ENCODE measurements at places on chromosomes 1 and 21. TPM values are rescaled to one million over a fixed set of nuclear protein-coding genes. Genes with fewer than 3 reads are reported as not detected.

- H3K36me3 ChIP-seq, result no peaks in the 10 kb centered on the region
- H3K27ac ChIP-seq, result peak overlapping the region; percentile 15
- peaks cover 13% of the 10 kb centered on the region for H3K4me1 ChIP-seq
- no peaks in the 10 kb centered on the region for H3K27me3 ChIP-seq
Observed at GRCh38 chr1:172117800-172118199, 276.5 kb downstream of the DNM3 start.

DNA sequence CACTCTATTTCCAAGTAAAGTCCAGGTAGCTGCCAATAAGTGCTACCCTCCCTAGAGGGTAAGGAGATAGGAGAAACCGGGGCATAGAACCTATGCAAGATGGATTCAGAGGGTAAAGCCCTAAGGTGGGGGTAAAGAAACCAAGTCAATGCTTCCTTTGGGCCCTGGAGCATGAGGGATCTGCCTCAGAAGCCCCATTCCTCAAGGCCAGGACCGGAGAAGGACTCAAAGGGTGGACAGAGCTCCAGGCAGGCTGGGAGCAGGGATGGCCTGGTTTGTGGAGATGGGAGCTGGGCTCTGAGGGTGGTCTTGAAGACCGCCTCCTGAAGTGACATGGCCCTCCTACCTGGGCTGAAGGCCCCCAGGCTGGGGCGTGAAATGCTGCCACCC, 3.9 kb downstream of the EPHA2 start:
- H3K27ac ChIP-seq, result no peak overlapping the region
- peaks cover 11% of the 10 kb centered on the region for H3K4me1 ChIP-seq
- no peaks in the 10 kb centered on the region for H3K27me3 ChIP-seq
- DNase-seq, result no peak
- H3K4me3 ChIP-seq, result no peak overlapping the region

FAM72D gene
- total RNA-seq, result not detected

HMGCL gene
- total RNA-seq, result 27.3 TPM

KRTAP10-12 gene
- total RNA-seq, result not detected

GRCh38 chr1:30962609-30963508, 54.3 kb upstream of the SDC3 start:
- no peak overlapping the region for H3K27ac ChIP-seq
- no peak for DNase-seq
- no peak overlapping the region for H3K4me3 ChIP-seq
- no peaks in the 10 kb centered on the region for H3K27me3 ChIP-seq
- no peaks in the 10 kb centered on the region for H3K4me1 ChIP-seq

DNA sequence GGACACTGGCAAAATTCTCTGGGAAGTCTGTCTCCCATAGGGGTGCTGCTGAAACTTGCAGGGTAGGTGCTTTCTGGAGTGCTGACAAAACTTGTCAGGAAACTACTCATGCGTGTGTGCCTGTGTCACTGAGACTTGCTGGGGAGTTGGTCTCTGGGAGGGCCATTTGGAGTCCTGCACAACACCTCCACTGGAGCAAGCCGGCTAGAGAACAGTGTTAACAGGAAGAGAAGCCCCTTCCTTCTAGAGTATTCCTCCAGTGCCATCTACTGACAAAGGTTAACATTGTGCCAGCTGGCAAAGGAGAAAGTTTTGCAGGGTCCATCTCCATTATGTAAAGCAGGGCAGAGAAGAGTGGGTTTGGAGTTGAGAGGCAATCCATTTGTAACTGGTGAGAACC, 30.0 kb downstream of the ZMYM4 start:
- H3K27ac ChIP-seq, result no peak overlapping the region
- H3K36me3 ChIP-seq, result no peaks in the 10 kb centered on the region
- DNase-seq, result no peak
- no peaks in the 10 kb centered on the region for H3K27me3 ChIP-seq
- H3K4me1 ChIP-seq, result no peaks in the 10 kb centered on the region
- H3K4me3 ChIP-seq, result no peak overlapping the region

SPRR2D gene
- not detected for total RNA-seq

GRCh38 chr21:28770867-28771661, 221.6 kb downstream of the LTN1 start:
- H3K4me1 ChIP-seq, result no peaks in the 10 kb centered on the region
- DNase-seq, result no peak
- H3K36me3 ChIP-seq, result no peaks in the 10 kb centered on the region

Data from naive thymus-derived CD4-positive, alpha-beta T cell (primary cell).